Left ventricle myocardium inferior (tissue), 1 donor: ENCODE measurements at places on chromosomes 5 and 9. TPM values are rescaled to one million over a fixed set of nuclear protein-coding genes. Genes with fewer than 3 reads are reported as not detected.
A peak's percentile ranks its signal among the peaks of the same experiment; 100 is the strongest.

- no peak for DNase-seq
Measured at GRCh38 chr5:3456121-3456681, 139.4 kb upstream of the IRX1 start.

- DNase-seq, result peak; percentile 6
Measured at GRCh38 chr9:114284316-114285060, 38.4 kb upstream of the ORM1 start.

DNA sequence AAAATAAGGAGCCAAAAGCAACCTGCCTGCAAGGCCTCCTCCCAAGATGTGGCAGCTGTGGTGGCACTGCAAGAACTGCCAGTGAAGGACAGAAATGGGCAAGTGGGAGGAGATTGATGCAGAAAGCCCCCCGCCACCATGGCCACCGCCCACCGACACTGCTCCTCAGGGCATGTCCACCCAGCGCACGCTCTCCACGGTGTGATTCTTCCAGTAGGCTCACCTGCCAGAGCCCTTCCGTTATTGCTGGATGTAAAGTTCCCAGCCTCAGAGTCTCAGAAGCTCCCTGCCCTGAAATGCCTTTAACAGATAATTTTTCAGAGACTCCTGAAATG lies 155.2 kb upstream of the PHYKPL start:
- no peak for DNase-seq

DNA sequence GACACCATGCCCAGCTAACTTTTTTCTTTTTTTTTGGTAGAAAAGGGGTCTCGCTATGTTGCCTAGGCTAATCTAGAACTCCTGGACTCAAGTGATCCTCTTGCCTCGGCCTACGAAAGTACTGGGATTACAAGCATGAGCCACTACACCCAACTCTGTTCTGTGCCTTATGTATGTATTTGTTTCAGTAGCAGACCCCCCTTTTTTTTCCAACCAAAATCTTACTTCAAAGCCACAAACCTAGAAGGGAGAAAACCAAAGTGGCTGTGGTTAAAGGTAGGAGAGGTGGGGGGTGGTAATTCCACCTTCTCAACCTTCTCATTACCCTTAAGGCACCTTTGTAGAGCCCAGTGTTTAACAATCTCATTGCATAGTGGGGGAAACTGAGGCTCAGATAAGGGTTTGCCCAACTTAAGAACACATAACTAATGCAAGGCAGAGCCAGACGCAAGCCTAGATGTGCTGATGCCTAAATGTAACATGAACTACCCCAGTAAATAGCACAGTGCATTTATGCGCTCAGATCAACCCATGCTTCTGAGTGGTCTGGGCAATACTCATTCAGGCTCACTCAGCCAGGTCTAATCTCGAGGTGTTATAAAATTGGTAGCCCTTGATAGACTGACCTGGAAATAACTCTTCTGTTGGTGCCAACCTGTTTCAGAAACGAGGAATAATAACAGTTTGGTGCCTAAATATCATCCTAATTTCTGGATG lies 33.0 kb downstream of the ITK start:
- no peak for DNase-seq

DNA sequence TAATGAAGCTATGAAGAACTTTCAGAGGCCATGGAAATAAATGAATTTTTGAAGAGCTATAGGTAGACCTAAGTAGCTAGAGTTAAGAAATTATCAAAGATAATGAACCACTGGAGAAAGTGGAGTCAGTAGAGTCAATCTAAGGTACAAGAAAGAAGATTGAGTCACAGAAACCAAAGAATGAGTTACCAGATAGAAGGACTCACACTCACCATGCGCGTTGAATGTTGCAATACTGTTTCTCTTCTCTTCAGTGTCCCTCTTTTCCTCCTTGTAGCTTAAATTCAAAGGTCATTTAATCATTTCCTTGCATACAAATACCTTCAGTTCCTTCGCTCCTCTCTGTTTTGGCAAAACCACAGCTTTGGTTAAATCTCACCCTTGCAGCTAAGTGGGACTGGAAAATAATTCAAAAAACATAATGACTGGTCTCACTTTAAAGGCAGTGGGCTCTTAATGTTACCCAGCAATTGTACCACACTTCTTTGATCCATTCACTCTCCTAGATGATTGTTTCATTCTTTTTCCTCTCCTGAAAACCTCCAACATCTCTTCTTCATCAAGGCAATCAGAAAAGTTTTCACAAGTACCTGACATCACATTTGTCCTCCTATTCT lies 58.3 kb downstream of the NIPBL start:
- DNase-seq, result no peak

EGR1 gene
- 7.8 TPM for total RNA-seq

KIF20A gene
- 0.77 TPM for total RNA-seq

DNA sequence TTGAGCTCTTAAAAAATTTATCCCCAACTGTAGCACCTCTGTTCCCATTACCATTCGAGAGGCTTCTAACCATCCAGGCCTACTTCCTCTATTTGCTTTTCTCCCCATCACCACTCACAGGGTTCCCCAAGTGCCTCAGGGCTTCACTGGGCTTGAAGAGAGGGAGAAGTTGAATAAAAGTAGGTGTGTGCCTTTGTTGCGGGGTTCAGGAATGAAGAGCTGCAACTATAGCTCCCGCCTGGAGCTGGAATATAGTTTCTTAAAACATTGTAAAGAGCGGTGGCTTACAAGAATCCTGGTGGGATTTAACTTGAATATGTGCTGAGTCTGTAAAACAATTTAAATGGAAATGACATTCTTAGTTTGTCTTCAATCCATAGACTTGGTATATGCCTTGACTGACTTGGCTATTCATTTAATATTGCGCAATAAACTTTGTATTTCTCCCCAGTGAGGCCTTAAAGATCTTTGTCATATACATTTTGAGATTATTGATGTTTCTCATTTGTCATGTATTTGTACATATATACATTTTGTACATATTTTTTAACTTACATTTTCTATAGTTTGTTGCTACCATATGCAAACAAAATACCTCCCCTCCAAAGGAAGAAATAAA lies 7.2 kb downstream of the ENTREP1 start:
- DNase-seq, result no peak

DNA sequence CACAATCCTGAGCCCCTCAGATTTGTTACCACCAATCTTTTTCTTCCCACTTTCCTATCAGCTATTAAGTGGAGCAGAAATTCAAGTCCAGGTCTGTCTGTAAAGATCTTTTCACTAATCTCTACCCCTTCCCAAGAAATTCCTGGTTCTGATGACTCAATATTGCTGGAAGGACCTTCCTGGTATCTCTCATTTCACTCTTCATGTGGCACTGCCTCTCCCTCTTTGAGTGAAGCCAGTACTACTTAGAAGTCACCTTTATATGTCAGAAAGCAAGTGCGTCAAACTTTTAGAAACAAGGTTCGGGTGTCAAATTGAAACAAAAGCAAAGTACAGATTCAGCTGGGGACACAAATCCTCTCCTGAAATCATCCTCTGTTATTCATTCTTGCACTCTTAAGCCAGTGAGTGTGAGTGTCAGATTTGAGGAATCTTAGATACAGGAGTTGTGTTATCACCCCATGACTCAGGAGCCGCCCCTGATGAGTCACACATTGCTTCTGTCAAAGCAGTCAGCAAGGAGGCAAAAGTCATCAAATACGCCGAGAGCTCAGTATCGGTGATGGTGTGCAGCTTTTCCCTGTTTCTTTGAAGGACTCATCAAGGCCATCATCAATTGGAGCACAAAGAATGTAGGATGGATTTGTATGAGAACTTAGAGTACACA lies 313.0 kb downstream of the CETN3 start:
- no peak for DNase-seq
